ENCODE measurements at places on chromosomes 1 and 21. TPM values are rescaled to one million over a fixed set of nuclear protein-coding genes. Genes with fewer than 3 reads are reported as not detected.
A peak's percentile ranks its signal among the peaks of the same experiment; 100 is the strongest.

DNA sequence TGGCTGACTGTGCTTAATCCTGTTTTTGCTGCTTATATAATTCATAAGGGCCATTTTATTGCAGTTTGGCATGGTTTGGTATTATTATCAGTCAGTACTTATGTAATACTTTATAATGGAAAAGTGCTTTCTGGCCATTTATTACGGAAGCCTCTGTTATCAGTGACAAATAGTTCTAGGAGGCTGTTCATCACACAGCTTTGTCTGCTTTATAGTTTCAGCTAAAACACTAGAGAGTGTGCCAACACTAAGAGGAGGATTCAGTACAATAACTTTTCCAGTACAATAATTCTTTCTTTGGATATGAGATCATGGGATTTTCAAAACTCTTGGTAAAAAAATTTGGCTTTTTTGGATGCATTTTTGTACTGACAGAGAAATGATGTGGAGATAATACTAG is 102.9 kb upstream of the PTGFR start:
- no peak for DNase-seq

The LINGO4 gene
- not detected for total RNA-seq

DNA sequence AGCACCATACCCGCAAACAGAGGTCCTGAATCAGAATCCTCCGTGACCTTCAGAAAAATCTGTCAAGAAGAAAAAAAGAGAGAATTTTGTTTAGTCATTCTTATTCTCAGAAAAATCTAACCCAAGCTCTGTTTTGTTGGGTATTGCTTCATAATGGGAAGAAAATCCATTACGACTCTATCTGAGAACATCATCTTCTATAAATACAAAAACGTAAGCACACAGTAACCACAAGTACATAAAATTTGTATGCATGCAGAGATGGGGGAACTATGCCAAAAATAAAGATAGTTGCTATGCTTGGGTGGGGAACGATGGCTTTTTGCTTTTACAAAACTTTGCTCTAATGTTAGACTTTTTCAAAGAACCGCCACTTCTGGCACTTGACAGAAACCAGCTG is 84.2 kb downstream of the ABCA4 start:
- no peak for DNase-seq

- no peak for DNase-seq
These were observed 175.6 kb upstream of the HP1BP3 start for GRCh38 chr1:20962576-20963258.

The CFHR2 gene
- total RNA-seq: not detected

The CELA2B gene
- total RNA-seq: not detected

GRCh38 chr1:9345922-9346321 is 53.2 kb downstream of the SPSB1 start:
- peak; percentile 79 for DNase-seq
